ENCODE measurements at places on chromosomes 11 and 22.

DNA sequence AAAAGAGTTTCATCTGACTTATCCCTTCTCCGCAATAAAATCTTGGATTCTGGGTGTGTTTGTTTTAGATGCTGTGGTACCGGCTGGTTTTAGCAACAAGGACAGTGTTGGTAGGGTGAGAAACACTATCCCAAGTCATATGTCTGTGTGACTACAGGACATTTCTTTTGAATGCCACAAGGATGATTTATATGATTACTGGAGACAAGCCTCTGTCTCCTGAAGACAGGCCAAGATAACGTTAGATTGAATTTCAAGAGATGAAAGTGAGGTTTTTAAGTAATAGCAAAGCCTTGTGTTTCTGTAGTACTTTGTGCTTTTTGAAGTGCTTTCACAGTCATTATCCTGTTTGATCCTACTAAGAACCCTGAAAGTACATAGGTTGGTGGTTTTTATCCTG, 101.6 kb downstream of the COMMD9 start:
- peak; percentile 37 for DNase-seq

GRCh38 chr11:107549253-107549953, 16.1 kb downstream of the ALKBH8 start:
- DNase-seq: peak; percentile 27

DNA sequence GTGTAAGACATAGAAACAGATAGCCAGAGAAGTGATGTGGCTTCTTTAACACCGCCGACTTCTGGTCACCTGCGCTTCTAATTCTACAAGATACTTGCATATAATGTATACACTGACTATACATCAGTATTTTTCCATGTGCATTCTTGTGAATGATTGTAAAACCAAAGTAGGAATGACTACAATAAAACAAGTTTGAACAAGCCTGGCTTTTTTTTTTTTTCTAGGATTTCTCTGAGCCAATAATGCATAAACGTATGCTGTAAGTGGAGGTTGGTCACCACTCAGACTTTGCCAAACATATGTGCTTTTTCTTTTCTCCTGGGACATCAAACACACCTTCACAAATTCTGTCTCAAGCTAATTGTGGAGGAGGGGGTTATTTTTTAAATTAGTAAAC, 237.8 kb upstream of the KIRREL3 start:
- no peak for DNase-seq

DNA sequence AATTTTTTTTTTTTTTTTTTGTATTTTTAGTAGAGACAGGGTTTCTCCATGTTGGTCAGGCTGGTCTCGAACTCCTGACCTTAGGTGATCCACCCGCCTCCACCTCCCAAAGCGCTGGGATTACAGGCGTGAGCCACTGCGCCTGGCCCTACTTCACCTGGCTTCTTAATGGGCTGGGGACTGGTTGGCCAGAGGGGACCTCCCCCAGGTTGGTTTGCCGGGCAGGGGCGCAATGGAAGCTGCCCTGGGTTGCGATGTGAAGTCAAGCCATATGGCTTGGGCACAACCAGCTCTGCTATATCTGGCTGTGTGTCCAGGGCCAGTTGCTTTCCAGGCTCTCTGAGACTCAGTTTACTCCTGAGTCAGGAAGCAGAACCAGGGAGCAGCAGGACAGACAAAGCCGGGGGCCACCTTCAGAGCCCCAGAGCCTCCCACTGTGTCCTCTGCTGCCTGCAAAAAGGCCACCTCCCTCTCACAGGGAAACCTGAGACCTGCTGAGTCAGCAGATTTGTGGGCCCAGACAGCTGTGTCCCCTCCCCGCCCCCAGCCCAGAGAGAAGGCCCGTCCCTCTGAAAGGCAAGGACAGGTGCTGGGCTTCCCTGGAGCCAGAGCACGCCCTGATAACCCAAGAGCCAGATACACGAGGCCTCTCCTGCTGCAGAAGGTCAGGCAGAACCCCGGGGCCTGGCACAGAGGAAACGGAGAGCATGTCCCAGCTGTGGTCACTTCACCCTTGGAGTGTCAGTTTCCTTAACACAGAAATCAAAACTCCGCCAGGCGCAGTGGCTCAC, 29.2 kb upstream of the DAGLA start:
- DNase-seq: no peak
